NCI-H524 treated with DMSO at 0.1 percent for 48 hours (cell line): ENCODE measurements at places on chromosomes 7 and 10.

- DNase-seq: no peak
Measured at GRCh38 chr7:111677848-111678247, 115.6 kb upstream of the IMMP2L start.

GRCh38 chr10:86775056-86775869, 18.8 kb downstream of the BMPR1A start:
- DNase-seq: no peak

DNA sequence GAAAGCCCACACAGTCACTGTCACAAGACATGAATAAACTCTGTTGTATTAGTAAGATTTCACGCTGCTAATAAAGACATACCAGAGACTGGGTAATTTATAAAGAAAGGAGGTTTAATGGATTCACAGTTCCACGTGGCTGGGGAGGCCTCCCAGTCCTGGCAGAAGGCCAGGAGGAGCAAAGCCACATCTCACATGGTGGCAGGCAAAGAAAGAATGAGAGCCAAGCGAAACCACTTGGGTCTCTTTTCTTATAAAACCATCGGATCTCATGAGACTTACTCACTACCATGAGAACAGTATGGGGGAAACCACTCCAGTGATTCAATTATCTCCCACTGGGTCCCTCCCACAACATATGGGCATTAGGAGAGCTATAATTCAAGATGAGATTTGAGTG, 110.2 kb downstream of the ST8SIA6 start:
- no peak for DNase-seq

DNA sequence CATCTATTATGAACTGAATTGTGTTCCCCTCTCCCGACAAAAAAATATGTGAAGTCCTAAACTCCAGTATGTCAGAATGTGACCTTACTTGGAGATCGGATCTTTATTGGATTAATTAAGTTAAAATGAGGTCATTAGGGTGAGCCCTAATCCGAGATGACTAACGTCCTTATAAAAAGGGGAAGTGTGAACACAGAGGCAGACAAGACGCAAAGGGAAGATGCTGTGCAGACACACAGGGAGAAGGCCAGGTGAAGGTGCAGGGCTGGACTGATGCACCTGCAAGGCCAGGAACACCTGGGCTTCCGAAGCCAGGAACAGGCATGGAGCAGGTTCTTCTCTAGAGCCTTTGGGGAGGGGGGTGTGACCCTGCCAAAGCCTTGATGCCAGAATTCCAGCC, 187.8 kb downstream of the PARD3 start:
- DNase-seq: no peak

DNA sequence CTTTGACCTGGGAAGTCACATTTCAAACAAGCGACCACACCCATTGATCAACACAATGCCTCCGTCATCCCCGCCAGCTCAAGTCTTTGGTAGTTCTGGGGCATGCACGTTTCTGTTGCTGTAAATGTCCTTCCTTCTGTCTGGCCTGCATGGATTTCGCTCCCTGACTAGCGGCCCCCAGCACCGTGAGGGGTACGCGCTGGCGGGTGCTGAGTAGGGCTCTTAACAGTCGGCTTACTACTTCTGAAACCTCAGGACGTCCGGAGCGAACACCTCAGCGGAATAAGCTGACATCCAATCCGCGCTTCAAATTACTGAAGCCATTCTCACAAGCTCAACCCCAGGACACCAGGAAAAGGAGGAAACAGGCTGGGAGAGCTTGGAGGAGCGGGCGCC, 505 bp downstream of the NUDCD3 start:
- DNase-seq: no peak

GRCh38 chr7:26857506-26858240, 6.7 kb downstream of the SKAP2 start:
- no peak for DNase-seq

- no peak for DNase-seq
Measured at GRCh38 chr7:151025924-151026671, 1.8 kb upstream of the ATG9B start.

GRCh38 chr7:140674899-140675701, 2.4 kb downstream of the ADCK2 start:
- no peak for DNase-seq

DNA sequence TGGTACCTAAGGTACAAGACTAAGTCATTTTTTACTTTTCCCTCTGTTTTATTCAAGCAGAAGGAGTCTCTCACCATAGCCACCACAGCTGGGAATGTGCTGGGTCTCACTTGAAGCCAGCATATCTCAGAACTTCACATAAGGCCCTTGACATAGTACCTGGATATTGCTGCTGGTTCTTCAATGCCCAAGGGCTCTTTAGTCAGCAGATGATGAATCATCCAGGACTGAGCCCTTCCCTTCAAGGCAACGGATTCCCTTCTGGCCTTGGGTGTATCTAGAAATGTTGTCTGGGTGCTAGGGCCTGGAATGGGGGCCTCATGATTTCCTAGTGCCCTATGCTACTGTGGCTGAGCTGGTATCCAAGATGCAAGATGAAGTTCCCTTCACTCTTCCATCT, 93.9 kb downstream of the ADCYAP1R1 start:
- DNase-seq: no peak

GRCh38 chr7:22093001-22093400, 147.3 kb upstream of the CDCA7L start:
- DNase-seq: no peak

GRCh38 chr10:33732161-33732680, 397.8 kb upstream of the NRP1 start:
- no peak for DNase-seq

DNA sequence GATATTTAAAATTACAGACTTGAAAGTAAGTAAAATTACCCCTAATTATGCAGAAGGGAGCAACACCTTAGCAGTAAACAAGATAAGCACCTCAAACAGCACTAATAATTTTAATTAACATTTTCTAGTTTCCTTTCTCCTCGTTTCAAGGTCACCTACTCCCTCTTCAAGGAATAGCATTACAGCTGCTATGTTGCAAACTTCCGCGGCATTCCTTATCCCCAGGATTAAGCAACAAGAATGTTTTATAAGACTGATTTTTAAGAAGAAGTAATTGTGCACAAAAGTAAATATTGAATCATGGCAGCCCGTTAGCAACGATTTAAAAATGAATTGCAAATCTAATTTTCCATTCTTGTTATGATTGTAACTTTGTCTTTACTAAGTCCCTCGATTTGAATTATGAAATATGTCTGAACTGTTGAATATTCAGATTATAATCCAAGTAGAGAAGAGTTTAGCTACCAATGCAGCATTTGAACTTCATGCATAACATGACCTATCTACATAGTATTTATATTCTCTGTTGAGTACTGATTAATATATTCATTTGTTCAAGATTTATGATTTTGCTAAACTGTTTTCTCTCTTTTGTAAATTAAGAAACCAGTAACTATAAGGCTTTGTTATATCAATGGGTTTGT, 593.5 kb upstream of the MGMT start:
- no peak for DNase-seq

GRCh38 chr7:27150568-27151340, 1.6 kb downstream of the HOXA3 start:
- DNase-seq: no peak

- DNase-seq: no peak
Measured at GRCh38 chr7:23100697-23101096, 4.9 kb upstream of the KLHL7 start.

- no peak for DNase-seq
Measured at GRCh38 chr10:26310361-26310760, 93.8 kb downstream of the GAD2 start.

DNA sequence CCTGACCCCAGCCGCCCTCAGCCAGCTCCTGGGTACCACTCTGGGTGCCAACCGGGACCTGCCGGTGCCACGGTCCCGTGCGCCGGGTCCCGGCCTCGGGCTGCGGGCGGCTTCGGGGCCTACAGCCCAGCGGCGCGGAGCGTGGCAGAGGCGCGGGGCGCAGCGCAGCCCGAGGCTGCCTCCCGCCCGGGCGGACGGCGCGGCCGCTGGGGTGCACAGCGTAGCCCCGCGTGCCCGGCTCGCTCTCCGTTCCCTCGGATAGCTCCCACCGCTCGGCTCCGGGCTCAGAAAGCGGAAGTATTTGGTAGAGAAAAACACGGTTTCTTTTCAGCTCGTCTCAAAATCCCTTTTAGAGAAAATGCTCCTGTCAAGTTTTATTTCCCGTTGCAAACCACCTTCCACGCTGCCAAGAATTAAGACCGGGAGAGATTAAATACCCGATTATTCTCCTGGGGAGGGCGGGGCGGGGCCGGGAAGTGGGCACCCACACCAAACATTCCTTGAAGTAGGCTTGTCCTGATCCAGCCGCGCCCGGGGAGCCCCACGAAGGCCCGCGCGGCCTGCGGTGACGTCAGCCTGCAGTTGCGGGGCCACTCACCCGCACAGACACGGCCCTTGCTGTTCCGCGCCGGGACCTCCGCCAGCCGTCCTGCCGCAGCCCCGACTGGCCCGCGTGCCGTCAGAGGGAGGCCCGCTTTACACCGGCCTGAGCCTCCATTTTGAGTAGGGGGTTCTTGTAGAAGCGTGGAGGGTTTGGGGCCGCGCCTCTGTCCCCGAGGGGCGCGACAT, 7.2 kb downstream of the HOXA13 start:
- no peak for DNase-seq

GRCh38 chr10:18649364-18649959, 1.9 kb downstream of the NSUN6 start:
- no peak for DNase-seq

- no peak for DNase-seq
Measured at GRCh38 chr10:57830877-57831560, 436.7 kb downstream of the IPMK start.
